ENCODE measurements at places on chromosomes 1 and 21. TPM values are rescaled to one million over a fixed set of nuclear protein-coding genes. Genes with fewer than 3 reads are reported as not detected.

The SYTL1 gene
- 0.50 TPM for total RNA-seq

The ST6GALNAC5 gene
- total RNA-seq, result 0.09 TPM

The TGFBR3 gene
- 7.9 TPM for total RNA-seq

The FYB2 gene
- not detected for total RNA-seq

The GLIS1 gene
- total RNA-seq, result 0.09 TPM

The MAGOH gene
- 116 TPM for total RNA-seq

The KRTAP12-2 gene
- total RNA-seq, result not detected

The PLOD1 gene
- total RNA-seq, result 85.1 TPM

The FAM3B gene
- total RNA-seq, result not detected

The MYOM3 gene
- 6.0 TPM for total RNA-seq

The MARK1 gene
- 0.13 TPM for total RNA-seq

Data from A549 treated with dexamethasone at 1 μM for 4 hours (cell line).